Ureter (tissue), 1 donor: ENCODE measurements at places on chromosomes 11 and 22.

- DNase-seq: no peak
Measured at GRCh38 chr11:66564538-66564937, 3.9 kb downstream of the CTSF start.

- no peak for DNase-seq
Measured at GRCh38 chr11:122796128-122796717, 42.1 kb upstream of the CRTAM start.

GRCh38 chr11:36377759-36378564 is 81.9 kb downstream of the PRR5L start:
- no peak for DNase-seq

- no peak for DNase-seq
Measured at GRCh38 chr22:27097506-27097905, 440.1 kb downstream of the MIAT start.

DNA sequence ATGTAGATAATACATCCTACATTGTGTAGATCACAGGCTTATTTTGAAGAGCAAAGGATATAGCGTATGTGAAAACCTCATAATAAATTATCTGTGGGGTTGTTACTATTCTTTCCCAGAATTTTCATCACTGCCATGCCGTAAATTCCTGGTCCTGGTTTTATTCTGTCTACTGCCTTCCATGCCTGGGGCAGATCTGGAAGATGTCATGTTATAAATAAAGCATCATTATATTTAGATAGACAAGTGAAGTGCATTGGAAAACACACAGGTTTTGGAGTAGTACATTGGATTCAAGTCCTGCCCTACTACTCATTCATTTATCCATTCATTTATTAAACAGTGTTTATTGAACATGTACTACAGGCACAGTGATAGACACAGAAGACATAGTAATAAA is 2.2 kb downstream of the C11orf52 start:
- no peak for DNase-seq

- DNase-seq: no peak
Measured at GRCh38 chr11:27058456-27058855, 17.8 kb downstream of the BBOX1 start.

DNA sequence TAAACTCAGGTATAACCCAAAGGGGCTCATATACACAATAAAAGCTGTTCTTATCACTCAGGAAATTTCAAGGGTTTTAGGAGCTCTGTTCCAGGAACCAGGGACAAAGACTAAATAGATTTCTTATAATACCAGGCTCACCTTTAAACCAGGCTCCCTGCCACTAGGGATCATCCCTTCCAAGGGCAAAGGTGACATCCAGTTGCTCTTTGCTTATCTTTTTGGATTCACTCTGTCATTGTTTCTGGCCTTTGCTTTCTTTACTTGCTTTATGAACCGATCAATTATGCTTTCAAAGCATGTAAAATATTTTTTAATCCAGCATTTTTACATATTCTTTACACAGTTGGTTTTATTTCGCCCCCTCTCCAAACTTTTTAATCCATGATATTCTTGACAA is 321.7 kb upstream of the SYN3 start:
- DNase-seq: no peak

GRCh38 chr11:18295316-18295715 is 26.6 kb downstream of the HPS5 start:
- no peak for DNase-seq

- DNase-seq: no peak
Measured at GRCh38 chr11:43693069-43693468, 12.5 kb downstream of the HSD17B12 start.

DNA sequence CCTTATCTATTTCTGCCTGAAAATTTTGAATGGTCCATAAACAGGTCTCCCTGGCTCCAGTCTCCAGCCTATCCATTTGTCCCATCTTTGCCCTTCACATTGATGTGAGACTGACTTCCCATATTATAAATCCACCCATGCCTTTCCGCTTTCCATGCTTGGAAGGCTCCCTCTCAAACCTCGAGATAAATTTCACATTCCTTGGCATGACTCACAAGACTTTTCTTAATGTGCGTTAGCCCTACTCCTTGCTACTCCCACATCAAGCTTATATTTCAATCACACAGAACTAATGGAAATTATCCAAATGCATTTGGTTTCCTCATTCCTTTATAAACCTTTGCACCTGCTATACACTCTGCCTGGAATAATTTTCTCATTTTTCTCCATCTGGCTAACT is 163.7 kb upstream of the NTM start:
- DNase-seq: no peak

- peak; percentile 50 for DNase-seq
Measured at GRCh38 chr11:76339221-76339620, 41.7 kb downstream of the THAP12 start.

- no peak for DNase-seq
Measured at GRCh38 chr11:12981676-12982522, 27.2 kb upstream of the RASSF10 start.

DNA sequence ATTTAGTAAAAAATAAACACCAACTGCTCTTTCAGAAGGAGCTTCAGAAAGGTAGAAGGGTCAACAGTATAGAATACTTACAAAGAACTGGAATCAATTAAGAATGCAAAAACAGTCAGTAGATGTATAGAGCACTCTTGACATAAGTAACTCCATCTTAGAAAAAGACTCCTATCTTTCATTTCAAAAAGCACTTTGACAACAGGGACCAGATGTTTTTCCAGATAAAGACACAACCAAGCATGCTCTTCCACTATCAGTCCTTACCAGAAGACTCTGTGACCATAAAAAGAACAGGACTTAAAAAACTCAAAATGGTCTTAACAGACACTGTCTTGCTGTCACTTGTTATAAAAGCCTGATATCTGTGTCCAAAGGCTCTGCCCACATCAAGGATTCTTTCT is 5.2 kb downstream of the SLC25A17 start:
- DNase-seq: no peak

DNA sequence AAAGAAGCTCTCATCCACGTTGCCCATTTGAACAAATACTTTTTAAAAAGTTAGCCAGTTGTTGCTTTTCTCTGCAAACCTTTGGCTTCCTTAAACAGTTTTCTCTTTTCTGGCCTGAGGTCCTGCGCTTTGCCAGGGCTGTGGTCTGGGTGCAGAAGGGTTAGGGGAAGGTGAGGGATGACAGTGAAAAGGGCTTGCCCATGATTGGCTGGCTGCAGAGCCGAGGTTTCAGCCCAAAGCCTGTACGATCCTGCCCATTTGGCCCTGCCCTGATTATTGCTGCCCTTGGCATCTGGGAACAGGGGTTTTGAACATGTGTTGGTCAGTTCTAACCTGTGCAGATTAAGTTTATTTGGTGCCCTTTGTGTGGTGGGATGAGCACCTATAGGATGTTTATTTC is 1.5 kb downstream of the INCENP start:
- DNase-seq: no peak

- peak; percentile 25 for DNase-seq
Measured at GRCh38 chr11:14270690-14271542, 88.1 kb downstream of the RRAS2 start.

- no peak for DNase-seq
Measured at GRCh38 chr22:20127318-20127868, 4.2 kb upstream of the ZDHHC8 start.

- no peak for DNase-seq
Measured at GRCh38 chr11:12159351-12160099, 49.1 kb downstream of the MICAL2 start.

- no peak for DNase-seq
Measured at GRCh38 chr11:84497981-84498411, 1129.1 kb downstream of the DLG2 start.

DNA sequence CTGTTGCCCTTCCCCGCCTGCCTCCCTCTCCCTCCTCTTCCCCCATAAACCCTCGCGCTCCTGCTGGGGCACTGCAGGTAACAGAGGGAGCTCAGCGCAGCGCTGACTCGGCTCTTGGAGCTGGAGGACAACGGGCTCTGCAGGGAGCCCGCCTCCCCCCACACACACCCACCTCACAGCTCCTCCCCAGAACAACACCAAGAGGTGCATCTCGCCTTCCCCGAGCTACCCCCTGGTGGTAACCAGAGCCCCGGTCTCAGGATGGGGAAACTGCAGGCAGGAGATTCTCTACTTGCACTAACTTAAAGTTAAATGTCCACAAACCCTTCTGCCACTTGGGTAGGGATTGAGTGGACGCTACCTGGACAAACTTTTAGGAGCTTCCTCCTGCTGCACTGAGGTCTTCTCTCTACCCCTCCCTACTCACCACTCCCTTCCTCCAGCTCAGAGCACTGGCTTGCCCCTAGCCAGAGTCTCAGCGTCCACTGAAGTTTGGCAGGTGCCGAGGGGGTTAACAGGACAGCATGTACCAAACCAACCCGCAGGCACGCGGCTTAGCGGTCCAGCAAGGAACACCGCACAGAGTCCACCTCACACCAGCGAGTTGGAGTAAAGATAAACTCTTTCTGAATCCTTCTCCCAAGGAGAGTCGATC is 4.0 kb upstream of the SCN4B start:
- DNase-seq: no peak

DNA sequence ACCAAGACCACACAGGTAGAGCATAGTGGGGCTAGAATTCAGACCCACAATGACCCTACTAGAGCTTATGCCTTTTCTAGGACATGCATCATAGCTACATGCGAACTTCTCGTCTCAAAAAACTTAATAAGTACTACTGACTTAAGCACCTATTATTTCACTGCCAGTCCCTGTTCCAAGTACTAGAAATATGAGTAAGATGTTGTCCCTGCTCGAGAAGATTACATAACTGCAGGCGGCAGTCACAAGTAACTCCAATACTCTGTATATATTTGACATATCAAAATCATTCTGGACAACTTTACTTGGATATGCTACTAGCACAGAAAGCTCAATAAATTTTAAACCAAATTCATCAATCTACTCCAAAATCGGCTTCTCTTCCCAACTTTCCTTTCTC is 235.0 kb downstream of the TTC28 start:
- DNase-seq: no peak

GRCh38 chr11:13685461-13686108 is 17.1 kb downstream of the FAR1 start:
- DNase-seq: no peak

GRCh38 chr11:75626889-75627529 is 41.8 kb downstream of the MAP6 start:
- no peak for DNase-seq

DNA sequence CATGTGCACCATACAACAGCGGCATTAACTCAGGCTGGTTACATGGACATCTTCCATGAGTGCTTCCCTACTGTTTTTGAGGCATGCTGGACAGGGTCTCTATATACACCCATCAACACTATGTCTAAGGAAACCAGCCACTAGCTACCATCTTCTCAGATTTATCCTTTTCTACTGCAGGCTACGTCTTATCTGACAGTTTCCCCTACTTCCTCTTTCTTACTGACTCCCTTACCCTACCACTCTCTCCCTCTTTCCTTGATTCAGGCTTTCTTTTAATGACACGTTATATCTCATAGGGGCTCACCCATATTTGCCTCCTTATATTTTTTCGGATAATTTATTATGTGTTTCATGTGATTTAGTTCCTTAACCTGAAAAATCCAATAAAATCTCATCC is 41.8 kb downstream of the DDI1 start:
- no peak for DNase-seq

- DNase-seq: no peak
Measured at GRCh38 chr22:43231724-43232034, 44.7 kb upstream of the TTLL12 start.

DNA sequence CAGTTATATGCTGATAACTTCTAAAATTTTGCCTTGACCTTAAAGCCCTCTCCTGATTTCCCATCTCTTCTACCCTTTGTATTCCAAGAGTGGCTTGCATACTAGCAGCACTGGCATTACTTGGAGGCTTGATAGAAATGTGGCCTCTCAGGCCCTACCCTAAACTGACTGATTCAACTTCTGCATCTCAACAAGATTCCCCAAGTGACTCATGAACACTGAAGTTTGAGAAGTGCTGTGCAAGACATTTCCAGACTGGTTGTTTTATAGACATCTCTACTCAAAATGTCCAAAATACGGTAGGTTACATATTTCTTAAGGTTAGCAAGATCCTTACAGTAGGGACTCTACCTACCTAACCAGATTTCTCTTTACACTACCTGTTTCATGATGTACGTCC is 48.6 kb downstream of the SESN3 start:
- DNase-seq: no peak

DNA sequence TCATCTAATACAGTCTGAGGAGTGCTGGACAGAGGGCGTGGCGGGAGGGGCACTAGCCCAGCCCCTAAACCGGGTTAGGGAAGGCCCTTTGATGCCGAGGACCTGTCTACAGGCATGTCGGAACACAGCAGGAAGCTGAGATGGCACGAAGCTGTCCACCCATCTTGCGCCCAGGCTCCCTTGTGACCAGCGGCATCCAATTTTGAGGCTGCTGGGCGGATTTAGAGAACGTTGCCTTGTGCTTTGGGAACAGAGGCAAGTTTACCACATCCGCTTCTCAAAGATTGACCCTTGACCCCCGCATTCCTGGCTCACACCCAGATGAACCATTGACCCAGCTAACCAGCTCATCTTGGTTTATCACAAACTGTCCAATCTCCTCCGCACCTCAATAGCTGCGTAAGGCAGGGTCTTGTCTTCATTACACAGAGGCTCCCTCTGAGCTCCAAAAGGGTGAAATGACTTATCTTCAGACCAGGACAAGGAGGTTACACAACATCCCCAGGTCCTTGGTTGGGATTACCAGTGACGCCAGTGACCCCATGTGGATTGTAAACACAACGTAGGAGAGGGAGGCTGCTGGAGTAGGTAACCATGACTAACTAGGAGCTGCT is 4.5 kb downstream of the FAM83F start:
- DNase-seq: no peak

- no peak for DNase-seq
Measured at GRCh38 chr11:113179181-113179704, 135.1 kb upstream of the TTC12 start.

- DNase-seq: no peak
Measured at GRCh38 chr22:25051073-25051472, 98.6 kb downstream of the KIAA1671 start.

- no peak for DNase-seq
Measured at GRCh38 chr22:39966470-39966869, 6.3 kb downstream of the TMA7B start.

- no peak for DNase-seq
Measured at GRCh38 chr11:1541474-1542204, 30.4 kb downstream of the DUSP8 start.

DNA sequence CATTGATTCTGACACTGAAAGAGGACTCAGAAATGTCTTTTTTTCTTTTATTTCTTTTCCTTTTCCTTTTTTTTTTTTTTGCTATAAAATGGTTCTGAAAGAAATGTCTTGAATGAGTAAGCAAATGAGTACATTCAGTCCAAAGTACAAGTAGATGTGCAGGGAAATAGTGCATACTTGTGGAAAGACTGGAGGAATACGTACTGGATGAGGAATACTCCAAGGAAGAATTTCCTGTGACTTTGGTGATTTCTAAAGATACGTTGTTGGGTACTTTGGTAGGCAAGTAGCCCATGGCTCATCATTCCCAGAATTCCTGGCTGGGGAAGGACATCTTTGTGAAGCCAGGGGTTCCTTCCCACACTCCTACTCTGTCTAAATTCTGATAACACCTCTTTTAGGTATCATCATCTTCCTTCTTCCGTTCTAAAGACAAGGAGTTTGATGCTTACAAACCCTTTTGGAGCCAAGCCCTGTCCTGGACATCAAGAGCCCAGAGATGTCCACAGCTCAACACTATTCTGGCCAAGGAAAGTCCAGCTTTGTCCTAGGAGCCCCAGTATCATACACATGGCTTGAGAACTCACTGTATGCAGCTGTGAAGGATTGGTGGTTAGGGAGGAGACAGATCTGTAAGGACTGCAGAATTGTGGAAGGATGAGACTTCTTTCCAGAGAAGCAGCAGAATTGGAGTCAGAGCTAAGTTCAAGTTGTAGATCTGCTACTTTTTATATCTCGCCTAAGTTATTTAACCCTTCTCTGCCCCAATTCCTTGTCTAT is 4.8 kb upstream of the NUP98 start:
- no peak for DNase-seq
